NB4 (cell line): ENCODE measurements at places on chromosomes 12 and 14.

GRCh38 chr14:49463146-49463545 is 123.0 kb downstream of the RPS29 start:
- no peak for DNase-seq

DNA sequence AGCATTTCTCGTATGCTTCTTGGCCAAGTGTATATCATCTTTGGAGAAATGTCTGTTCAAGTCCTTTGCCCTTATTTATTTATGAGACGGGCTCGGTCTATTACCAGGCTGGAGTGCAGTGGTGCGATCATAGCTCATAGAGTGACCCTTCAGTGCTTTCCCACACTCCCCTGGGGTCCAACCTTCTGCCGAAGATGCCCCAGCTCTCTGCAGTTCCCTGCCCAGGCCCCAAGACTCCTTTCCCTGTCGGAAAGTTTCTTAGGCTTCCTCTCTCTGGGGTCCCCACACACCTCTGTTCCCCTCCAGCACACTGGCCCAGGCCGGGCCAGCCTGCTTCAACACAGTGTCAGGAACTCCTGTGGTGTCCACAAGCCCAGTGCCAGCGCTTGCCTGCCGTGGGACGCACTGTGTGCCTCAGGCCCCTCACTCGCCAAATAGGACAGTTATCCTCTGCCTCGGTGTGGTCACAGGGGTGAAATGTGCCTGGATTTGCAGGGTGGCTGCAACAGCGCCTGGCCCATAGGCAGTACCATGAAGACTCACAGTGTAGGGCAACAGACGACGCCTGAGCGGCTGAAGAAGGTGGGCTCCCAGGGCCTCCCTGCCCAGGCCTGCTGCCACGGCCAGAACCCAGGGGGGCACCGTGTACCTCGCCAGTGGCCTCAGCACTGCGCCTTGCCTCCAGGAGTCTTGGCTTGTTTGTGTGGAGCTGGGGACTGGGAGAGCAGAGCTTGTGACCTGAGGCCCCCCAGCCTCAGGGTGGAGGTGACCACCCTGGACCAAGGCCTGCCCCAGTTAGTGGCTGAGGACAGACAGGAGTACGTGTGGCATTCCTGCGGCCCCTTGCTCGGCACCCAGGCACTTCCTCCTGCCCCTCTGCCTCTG is 4.9 kb upstream of the ASPG start:
- no peak for DNase-seq

DNA sequence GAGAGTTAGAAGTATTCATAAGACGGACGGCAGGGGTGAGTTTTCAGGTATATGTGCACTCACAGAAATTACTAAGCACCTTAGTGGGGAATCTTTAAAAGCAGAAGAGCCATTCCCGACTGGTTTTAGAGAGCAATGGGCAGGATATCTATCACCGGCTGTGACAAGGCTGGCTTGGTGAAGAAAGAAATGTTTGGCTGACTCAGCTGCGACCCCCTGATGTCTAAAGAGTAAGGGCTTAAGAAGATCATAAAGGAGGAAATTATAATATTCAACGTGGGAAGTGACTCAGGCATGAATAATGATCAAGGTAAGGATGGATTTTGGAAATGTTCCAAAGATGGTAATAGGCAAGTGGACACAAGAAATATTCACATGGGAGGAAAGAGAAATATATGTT is 407.6 kb downstream of the TMEM132D start:
- no peak for DNase-seq

DNA sequence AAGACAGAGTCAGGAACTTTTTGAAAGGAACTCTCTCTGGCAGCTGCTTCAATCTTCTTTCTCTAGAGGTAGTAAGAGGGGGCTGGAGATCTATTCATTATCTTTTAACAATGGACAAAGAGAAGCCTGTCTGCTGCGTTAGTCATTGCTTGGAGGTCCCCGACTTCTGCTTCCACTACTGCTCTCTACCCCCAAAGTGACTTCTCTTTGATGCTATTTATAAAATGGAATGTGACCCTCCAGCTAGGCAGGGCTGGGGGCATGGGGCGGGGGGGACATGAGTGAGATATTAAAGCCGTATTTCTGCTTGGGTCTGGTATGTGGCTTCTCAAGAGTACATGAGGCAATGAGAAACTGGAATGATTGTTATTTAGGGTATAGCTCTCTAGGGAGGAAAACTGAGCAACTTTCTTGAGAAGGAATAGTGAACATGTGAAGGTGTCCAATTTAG is 41.4 kb upstream of the NUDT4 start:
- DNase-seq, result no peak

DNA sequence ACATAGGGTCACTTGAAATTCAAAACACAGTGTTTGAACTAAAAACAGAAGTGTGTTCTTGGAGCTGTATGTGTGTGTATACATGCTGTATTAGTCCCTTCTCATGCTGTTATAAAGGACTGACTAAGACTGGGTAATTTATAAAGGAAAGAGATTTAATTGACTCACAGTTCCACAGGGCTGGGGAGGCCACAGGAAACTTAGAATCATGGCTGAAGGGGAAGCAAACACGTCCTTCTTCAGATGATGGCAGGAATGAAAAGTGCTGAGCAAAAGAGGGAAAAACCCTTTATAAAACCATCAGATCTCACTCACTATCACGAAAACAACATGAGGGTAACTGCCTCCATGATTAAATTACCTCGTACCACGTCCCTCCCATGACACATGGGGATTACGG is 224.1 kb downstream of the BCAT1 start:
- DNase-seq, result no peak

GRCh38 chr12:15540469-15540872 is 218.2 kb downstream of the PTPRO start:
- DNase-seq, result no peak

- DNase-seq, result no peak
These were observed 10.3 kb upstream of the KRT2 start for GRCh38 chr12:52662093-52662917.

- DNase-seq, result peak; percentile 66
These were observed 1.2 kb upstream of the AMIGO2 start for GRCh38 chr12:47080725-47081502.

GRCh38 chr14:54137614-54137961 is 181.0 kb upstream of the BMP4 start:
- DNase-seq, result no peak

DNA sequence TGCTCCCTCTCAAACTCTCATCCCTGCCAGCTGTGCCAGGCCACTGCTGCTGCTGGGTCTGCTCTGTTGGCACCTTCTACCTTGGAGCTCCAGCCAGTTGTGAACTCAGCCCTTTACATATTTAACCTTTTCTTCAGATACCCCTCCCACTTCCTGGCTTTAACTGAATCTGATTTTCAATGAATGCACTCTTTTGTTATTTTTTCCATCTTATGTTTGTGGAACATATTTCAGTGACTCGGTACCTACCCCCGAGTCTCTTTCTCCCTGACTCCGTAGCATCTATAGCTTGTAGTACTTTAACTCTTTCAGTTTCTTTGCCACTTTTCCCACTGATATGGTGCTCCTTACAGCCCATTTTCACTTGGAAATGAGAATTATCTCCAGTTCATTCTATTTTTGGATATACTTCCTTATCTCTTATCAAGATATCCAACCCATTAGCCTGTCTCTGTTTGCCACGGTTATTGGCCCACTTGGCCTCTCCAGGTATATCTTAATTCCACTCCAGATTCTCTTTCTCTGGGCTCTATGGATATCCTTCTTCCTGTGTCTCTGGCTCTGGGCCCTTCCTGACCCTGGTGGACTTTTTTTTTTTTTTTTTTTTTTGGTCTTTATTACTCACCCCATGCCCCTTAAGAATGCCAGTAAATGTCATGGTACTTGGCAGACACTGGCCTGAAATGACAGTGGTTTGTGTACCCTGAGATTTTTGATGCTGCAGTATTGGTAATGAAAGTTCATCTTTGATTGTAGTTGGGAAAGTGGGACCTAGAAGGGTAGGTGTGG is 62.7 kb downstream of the PELI2 start:
- no peak for DNase-seq

DNA sequence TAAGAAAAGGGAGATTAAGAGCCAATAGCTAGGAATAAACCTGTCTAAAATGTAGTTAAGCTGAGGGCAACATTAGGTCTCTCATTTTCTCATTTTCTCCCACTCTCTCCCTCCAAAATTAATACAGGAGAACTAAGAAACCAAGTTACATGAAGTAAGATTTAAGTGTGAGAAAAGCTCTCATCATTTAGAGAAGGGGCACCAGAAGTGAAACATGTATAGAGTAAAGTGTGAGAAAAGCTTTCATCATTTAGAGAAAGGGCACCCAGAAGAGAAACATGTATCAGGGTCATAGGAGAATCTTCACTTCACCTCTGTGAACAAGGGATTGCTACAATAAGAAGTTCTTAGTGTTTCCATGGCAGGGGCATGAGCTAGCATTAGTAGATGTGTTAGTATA is 132.4 kb upstream of the CNTN1 start:
- DNase-seq, result no peak

- DNase-seq, result no peak
These were observed 99.7 kb upstream of the FUT8 start for GRCh38 chr14:65312859-65313258.

DNA sequence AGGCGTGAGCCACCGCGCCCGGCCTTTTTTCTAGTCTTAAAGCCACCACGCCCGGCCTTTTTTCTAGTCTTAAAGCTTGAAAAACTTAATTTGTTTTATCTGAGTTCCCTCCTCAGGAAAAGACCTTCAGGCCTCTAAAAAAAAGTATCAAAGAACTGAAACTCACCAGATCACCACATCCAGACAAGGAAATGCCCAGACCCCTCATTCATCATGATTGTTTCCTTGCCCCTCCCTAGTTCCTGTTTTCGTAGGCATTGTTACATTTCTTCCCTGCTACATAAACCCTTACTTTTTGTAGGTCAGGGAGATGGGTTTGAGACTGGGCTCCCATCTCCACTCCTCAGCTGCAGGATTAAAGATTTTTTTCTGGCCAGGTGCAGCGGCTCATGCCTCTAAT is 21.1 kb upstream of the VWF start:
- no peak for DNase-seq

GRCh38 chr14:92014040-92014439 is 25.8 kb downstream of the TRIP11 start:
- no peak for DNase-seq

DNA sequence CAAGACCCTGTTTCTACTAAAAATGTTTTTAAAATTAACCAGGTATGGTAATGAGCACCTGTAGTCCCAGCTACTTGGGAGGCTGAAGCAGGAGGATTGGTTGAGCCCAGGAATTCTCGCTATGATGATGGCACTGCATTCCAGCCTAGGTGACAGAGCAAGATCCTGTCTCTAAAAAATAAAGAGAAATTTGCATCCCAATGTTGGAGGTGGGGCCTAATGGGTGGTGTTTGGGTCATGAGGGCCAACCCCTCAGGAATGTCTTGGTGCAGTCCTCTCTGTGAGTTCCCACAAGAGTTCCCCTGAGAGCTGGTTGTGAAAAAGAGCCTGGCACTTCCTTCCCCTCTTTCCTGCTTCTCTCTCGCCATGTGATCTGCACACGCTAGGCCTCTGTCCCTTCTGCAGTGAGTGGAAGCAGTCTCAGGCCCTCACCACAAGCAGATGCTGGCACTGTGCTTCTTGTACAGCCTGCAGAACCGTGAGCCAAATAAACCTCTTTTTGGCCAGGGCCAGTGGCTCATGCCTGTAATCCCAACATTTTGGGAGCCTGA is 11.3 kb downstream of the ACOT6 start:
- DNase-seq, result peak; percentile 36

DNA sequence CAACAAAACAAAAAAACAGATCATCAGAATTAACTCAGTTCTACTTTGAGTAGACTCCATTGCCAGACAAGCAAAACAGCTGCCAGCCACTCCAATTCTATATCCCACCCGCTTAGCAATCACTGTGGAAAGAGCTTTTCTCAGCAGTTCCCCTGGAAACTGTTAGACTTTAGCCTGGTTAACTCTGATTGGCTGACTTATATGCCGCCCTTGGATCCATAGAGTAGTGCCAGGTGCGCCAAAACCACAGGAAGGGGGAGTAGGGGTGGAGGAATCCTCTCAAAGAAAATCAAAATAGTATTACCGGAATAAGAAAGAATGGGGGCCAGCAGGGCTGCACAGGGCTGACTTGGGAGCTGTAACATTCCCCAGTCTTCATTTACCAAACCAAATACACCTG is 5.4 kb upstream of the EML5 start:
- no peak for DNase-seq

DNA sequence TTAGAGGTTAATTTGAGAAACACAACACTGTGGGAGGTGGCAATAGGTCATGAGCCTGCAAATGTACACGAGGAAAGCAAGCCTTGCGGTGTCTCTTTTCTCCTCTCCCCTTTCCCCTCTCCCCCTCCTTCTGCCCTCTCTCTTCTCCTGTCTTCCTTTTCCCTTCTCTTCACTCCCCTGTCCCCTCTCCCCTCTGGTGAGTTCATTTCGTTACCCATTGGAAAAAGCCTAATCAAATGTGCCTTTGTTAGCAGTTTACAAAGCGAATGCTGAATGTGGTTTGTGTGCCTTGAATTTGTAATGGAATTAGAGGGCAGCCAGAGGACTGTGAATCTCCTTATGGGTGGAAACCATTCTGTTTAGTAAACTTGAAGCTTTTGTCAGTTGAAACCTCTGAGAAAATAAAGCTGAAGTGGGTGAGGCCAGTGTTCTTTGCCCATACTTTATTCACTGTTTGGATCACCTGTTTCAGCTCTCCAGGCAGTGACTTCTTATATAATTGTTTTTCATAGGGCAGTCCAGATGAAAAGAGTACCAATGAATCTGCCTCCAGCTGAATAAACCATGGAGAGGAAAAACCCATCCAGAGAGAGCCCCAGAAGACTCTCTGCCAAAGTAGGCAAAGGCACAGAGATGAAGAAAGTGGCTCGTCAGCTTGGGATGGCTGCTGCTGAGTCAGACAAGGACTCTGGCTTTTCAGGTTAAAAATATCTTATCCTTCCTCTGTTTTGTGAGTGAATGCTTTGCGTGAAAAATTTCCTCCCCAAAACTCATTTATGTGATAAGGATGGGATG is 7.3 kb downstream of the CIPC start:
- no peak for DNase-seq

- peak; percentile 94 for DNase-seq
These were observed 804 bp downstream of the USP15 start for GRCh38 chr12:62260733-62261683.

GRCh38 chr14:91654836-91655235 is 77.0 kb downstream of the CATSPERB start:
- no peak for DNase-seq

GRCh38 chr12:9342614-9343353 is 134.6 kb upstream of the PZP start:
- DNase-seq, result no peak

DNA sequence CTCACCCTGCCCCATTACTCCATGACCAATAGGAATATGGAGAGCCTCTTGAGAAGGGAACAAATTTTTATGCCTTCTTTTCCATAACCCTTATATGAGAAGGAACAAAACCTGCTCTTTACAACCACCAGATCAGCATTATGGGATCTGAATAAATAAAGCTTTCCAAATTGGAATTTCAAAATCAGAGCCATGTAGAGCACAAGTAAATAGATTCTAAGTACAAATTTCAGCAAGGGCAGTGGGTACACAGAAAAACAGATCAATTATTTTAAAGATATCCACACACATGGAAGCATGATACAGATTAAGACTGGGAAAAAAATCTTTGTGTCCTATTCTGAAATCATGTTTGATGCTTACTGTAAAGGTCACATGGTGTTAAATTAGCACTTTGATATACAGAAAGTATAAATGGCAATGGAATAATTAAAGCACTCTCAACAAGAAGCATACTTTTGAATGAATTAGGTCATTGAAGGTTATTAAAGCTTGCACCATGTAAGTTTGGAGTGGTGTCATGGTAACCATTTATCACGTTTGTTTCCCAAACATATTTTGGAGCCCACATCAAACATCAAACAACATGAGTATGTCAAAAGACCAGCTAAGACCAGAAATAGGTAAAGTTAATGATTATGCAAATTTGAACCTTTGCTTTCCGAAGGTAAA is 75.9 kb upstream of the AVPR1A start:
- no peak for DNase-seq

- no peak for DNase-seq
These were observed 33.0 kb downstream of the UBR7 start for GRCh38 chr14:93239869-93240677.
